ENCODE measurements at places on chromosomes 1 and 21.

DNA sequence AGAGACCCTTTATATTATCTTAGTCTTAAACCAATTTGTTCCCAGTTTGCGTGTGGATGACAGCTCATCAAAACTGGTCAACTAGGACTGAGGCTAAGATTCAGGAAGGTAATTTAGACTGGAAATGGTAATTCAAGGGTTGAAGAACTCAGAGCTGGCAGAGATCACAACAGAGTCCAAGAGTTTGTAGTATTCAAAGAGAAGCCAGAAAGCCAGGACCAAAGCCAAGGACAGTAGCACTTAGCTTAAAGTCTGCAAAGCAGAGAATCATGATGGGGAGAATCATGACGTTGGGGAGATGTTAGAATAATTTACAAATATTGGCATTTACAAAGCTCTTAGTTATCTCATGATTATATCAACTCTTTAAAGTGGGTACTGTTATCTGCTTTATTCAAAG, 32.6 kb downstream of the RNF11 start:
- DNase-seq = no peak

- DNase-seq = no peak
Measured at GRCh38 chr1:167016100-167016750, 27.1 kb downstream of the MAEL start.

DNA sequence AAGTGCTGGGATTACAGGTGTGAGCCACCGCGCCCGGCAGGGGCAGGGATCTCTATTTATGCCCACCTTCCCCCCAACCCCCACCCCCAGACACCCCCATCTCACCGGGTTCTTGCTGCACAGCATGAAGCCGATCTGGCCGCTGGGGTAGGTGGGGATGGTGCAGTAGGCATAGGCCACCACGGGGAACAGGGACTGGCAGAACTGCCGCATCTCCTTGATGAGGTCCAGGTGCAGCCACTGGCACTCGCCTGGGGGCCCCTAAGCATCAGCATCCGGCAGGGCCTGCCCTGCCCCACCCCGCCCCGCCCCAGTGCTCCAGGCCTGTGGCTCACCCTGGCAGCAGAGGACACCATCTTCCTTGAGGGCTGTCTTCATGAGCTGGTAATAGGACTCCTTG, 4.1 kb downstream of the SRM start:
- DNase-seq = no peak

GRCh38 chr1:27772036-27772931, 735 bp upstream of the STX12 start:
- no peak for DNase-seq

- no peak for DNase-seq
Measured at GRCh38 chr1:221031458-221032203, 152.4 kb downstream of the HLX start.
